Mammary epithelial cell (primary cell): ENCODE measurements at places on chromosomes 2 and 18.

- no peak for DNase-seq
Measured at GRCh38 chr2:169007941-169008340, 23.2 kb downstream of the ABCB11 start.

GRCh38 chr2:219174801-219175200 lies 1.9 kb downstream of the CNPPD1 start:
- no peak for DNase-seq

GRCh38 chr18:36655930-36656329 lies 172.9 kb downstream of the TPGS2 start:
- no peak for DNase-seq

GRCh38 chr2:154408786-154409185 lies 289.7 kb upstream of the KCNJ3 start:
- DNase-seq = no peak

GRCh38 chr2:160909781-160910242 lies 250.4 kb upstream of the TANK start:
- no peak for DNase-seq
